ENCODE measurements at places on chromosomes 4 and X. TPM values are rescaled to one million over a fixed set of nuclear protein-coding genes. Genes with fewer than 3 reads are reported as not detected.

The NSG1 gene
- 9.9 TPM for total RNA-seq

The RXFP1 gene
- not detected for total RNA-seq

The TSPAN6 gene
- total RNA-seq, result 36.2 TPM

The DSPP gene
- total RNA-seq, result not detected
